Stimulated activated CD8-positive, alpha-beta memory T cell treated with anti-CD3 and anti-CD28 coated beads, Interleukin-7, amount 100 ng/mL, for 24 hours (primary cell): ENCODE measurements at places on chromosomes 11 and 22.

- no peak for DNase-seq
Observed at GRCh38 chr11:79274636-79275331, 166.0 kb downstream of the TENM4 start.

DNA sequence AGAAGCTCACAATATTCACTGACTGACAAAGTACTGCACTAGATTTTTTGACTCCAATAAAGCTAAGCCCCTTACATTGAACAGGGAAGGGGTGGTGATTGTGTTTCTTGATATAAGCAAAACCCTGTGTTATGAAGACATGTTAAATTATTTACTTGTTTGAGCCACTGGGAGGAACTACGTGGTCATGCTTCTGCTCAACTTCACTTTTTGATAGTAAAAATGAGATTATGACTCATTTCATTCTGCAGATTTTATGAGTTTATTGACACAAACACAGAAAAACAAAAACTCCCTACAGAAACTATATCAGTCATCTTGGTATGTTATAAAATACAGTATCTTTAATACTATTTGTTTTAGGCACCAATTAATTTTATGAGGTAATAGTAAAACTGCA lies 124.7 kb downstream of the CADM1 start:
- no peak for DNase-seq

- no peak for DNase-seq
Observed at GRCh38 chr22:50578776-50579310, 616 bp upstream of the CPT1B start.

GRCh38 chr11:109747839-109748238 lies 325.8 kb downstream of the C11orf87 start:
- DNase-seq, result no peak

GRCh38 chr11:83175815-83176214 lies 17.7 kb upstream of the ANKRD42 start:
- DNase-seq, result no peak

DNA sequence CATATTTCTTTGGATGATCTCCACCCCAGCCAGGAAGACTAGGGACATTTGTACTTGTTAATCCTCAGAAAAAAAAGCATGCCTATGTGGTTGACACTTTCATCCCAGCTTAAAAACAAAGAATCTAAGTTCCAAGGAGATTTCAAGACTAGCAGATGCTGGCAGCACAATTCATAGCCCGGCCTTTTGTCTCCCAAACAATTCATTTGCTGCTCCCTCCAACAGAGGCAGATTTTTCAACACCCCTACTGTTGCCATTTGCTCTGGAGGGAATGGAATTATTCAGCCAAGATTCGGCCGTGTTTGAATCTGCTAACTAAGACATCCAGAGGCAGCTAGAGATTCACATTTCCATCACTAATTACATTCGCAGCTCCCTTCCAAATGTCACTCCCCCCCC lies 15.3 kb downstream of the P2RX3 start:
- no peak for DNase-seq

GRCh38 chr11:61069427-61069826 lies 32.9 kb upstream of the CD5 start:
- DNase-seq, result no peak

DNA sequence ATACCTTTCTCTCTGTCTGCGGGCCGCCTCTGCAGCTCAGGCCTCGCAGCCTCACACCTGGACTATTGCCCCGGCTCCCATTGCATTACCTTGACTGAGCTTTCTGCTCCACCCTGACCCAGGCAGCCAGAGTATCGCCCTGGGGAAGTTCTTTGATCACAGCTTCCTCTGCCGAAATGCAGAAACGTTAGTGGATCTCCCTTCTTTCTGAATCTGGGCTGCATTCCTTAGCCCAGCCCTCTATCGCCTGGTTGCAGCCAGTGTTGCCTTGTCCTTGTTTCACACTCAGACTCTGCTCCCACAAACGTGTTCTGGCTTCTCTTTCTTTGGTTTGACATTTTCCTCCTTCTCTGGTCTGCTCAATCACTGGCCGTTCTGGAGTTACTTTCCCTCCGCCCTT lies 195.7 kb downstream of the ADAMTS15 start:
- no peak for DNase-seq

DNA sequence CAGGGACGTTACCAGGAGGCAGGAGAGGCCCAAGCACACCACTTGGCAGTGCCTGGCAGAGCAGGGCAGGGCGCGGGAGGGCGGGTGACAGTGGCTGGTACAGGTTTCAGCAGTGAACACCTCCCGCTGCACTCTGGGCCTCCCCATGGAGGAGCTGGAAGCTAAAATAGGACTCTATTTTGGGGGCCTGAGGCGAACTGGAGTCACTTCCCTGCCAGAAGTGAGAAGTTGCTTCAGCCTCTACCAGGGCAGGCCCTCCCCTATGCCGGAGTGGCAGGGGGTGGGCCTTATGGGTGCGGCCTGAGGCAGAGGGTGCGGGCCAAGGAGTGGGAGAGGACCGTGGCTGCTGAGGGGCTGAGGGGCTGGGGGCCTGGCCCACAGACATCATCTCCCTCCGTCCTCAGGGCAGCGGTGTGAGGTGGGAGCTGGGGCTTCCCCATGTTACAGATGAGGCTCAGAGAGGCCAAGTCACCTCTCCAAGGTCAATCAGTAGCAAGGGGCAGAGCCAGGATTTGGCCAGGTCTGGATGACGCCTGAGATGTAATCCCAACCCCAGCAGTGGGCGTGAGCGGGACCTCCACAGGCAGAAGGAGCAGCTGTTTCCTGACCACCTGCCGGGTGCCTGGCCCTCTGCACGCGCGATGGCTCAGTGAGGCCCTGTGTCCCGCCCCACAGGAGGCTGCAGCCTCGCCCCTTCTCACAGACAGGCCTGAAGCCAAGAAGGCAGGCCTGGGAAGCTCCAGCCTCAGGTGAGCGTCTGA lies 39.3 kb downstream of the KCNJ4 start:
- no peak for DNase-seq

- no peak for DNase-seq
Observed at GRCh38 chr11:15775015-15775541, 581.3 kb downstream of the SOX6 start.

DNA sequence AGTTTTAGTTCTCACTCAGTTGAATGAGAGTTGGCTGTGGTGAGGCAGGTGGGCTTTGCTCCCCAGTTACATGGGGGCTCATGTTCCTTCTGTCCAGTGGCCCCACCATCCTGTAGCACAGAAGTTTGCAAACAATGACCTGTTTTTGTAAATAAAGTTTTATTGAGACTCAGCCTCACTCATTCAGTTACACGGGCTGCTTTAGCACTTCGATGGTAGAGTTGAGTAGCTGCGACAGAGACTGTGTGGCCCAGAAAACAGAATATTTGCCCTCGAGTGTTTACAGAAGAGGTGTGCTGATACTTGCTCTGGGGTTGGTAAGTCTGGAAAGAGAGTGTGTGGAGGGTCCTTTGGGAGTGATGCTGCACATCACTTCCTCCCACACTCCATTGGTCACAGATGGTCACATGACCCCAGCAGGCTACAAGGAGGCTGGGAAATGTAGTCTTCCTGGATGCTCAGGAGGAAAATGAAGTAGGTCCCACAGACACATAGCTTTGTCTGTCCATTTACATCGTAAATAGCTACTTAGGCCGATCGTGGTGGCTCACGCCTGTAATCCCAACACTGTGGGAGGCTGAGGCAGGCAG lies 34.6 kb downstream of the IFT27 start:
- no peak for DNase-seq

DNA sequence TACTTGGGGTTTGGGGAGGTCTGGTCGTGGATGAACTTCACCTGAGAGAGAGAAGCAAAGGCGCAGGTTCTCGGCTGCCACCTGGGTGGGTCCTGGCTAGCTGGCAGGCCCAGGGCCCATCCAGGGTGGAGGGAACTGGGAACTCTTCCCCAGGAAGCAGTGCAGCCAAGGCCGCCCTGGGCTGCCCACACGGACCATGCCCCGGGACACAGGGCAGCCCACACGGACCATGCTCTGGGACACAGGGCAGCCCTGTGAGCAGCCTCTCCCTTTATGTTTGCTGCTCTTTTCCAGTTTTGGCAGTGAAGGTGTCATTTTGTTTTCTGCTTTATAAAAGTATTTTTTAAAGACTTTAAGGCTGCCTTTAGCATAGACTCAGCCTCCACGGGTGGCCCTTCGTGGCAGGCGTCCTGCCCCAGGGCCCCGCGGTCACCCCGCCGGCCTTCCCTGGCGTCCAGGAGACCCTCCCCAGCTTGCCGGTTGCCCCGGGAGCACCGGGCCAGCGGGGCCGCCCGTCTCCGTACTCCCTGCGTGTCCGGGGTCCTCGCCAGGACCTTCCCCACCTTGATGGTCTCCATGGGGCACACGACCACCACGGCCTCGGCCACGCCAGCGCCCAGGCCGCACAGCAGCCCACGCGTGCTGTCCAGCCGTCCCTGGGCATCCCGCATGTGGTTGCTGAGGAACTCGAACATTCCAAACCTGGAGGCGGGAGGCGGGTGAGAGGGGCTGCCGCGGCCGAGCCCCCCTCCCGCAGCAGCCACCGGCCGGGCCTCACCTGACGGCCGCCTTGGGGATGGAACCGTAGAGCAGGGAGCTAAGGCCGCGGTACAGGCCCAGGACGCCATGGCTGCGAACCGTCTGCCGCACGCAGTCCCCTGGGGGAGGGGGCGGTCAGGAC lies 1.1 kb downstream of the SLC25A1 start:
- no peak for DNase-seq

GRCh38 chr11:115238791-115239190 lies 265.4 kb downstream of the CADM1 start:
- no peak for DNase-seq

- no peak for DNase-seq
Observed at GRCh38 chr11:65266210-65266609, 4.4 kb downstream of the POLA2 start.

- no peak for DNase-seq
Observed at GRCh38 chr11:79397252-79397651, 43.6 kb downstream of the TENM4 start.

DNA sequence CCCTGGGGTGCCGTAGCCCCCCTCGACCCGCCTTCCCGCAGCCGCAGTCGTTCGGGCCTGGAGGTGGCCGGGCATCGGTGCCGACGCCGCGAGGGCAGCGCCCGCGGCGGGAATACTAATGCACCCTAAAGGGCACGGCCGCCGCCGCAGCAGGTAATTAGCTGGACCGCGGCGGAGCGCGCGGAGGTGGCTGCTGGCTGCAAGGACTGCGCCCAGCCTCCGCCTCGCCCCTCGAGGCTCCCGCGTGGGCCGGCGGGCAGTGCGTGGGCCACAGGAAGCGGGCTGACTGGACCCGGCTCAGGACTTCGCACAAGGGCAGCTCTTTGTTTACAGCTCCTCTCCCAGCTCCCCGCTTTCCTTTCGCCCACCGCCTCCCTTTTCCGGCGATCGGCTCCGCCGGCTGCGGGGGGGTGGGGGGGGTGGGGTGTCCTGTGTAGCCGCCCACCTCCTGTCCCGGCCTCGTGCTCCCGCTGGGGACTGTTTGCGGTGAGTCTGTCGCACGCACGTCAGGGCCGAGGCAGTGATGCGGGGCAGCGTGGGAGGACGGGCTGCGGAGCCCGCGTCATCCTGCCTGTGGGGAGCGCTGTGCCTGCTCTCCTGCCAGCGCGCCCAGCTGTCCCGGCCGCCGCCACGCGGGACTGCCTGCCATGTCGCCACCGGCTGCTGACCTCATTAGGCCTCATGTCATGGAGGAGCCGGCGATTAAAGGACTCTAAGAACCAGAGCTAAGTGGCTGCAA lies 53.2 kb downstream of the GRIK4 start:
- no peak for DNase-seq

DNA sequence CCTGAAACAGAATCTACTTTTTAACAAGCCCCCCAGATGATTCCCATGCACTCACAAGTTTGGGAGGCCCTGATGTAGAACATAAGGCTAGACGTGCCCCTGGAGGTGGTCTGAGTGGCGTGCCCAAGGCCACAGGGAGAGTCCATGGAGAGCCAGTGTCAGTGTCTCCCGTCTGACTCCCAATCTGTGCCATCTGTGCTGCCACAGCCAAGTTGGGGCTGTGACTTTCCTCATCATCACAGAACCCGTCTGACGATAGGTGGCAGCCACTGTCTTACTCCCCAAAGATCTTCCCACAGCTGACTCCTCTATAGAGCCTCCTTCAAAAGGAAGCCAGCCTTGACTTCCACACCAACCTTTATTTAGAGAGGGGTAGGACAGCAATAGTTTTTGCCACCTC lies 470.5 kb downstream of the SOX6 start:
- no peak for DNase-seq

GRCh38 chr11:130899106-130899505 lies 17.2 kb downstream of the SNX19 start:
- no peak for DNase-seq

- no peak for DNase-seq
Observed at GRCh38 chr11:114169321-114169749, 109.8 kb downstream of the ZBTB16 start.

- no peak for DNase-seq
Observed at GRCh38 chr11:119515771-119516400, 92.9 kb upstream of the THY1 start.

- no peak for DNase-seq
Observed at GRCh38 chr11:22449441-22449840, 111.3 kb downstream of the SLC17A6 start.

DNA sequence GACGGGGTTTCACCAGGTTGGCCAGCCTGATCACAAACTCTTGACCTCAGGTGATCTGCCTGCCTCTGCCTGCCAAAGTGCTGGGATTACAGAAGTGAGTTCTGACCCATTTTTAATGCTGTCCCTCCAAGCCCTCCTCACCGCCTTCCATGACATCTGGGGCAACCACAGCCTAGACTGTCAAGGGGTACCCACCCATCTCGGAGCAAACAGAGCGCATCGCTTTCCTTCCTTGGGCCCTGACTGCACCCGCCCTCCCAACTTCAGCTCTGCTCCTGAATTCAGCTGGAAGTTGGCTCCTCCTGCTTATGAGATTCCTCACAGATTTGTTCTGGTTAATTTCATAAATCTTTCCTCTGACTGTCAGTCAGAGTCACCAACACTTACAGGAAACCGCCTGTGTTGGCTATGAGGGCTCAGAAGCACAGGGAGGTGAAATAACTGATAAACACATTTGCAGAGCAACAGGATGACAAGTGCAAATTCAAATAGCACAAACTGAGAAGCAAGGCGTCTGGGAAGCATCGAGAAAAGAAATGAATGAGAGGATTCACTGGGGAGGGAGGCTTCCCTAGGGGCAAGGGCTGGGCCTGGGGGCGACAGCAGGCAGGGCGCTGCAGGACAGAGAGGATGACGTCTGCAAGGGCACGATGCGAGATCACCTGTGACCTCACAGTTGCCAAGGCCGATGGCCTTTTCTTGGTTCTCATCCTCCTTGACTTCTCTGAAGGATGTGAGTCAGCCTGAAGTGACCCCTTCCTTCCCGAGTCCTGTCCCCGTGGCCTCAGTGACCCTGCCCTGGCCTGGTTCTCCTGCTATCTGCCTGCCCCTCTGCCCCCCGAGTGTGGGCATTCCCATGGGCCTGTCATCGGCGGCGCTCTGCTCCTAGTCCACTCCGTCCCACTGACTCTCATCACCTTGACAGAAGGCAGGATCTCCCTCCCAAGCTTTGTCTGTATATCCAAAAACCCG lies 6.1 kb downstream of the IFT27 start:
- no peak for DNase-seq

GRCh38 chr11:64558869-64559268 lies 32.2 kb upstream of the SLC22A12 start:
- DNase-seq, result no peak

- DNase-seq, result no peak
Observed at GRCh38 chr22:38006906-38007305, 22.6 kb upstream of the SOX10 start.
